ENCODE measurements at places on chromosomes 11 and 22.

- DNase-seq: no peak
Observed at GRCh38 chr11:69613594-69613993, 27.4 kb upstream of the CCND1 start.

DNA sequence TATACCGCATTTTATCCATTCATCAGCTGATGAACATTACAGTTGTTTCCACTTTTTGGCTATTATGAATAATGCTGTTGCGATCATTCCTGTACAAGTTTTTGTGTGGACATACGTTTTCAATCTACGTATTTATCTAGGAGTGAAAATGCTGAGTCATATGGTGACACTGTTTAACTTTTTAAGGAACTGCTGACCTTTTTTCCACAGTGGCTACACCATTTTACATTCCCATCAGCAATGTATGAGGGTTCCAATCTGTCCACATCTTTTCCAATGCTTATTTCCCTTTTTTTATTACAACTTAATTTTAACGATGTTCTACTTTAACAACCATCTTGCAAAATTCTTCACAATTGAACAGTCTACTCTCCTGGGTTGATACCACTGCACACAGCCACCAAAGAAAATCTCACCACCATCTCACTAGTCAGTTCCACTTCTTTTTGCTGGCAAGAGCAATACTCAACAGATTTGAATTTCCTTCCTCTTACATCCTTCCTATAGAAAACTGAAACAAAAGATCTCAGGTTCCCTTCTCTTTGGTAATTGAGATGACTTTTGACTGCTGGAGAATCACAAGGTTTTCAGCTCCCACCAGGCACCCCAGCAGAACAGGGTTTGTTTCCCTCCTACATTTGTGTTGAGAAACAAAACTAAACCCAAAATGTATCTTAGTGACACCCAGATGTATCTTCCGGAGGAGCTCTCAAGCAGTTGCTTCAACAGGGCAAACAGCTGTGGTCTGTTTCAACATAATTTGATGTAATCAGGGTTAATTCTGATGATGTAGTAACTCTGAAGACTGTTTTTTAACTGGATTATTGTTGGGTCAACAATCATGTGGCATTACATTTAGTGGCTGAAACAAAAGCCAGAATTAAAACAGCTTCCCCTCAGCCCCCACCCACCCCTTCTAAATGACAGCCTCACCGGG is 7.0 kb upstream of the GAB2 start:
- no peak for DNase-seq

GRCh38 chr22:24002851-24003250 is 2.4 kb downstream of the GSTT4 start:
- no peak for DNase-seq

DNA sequence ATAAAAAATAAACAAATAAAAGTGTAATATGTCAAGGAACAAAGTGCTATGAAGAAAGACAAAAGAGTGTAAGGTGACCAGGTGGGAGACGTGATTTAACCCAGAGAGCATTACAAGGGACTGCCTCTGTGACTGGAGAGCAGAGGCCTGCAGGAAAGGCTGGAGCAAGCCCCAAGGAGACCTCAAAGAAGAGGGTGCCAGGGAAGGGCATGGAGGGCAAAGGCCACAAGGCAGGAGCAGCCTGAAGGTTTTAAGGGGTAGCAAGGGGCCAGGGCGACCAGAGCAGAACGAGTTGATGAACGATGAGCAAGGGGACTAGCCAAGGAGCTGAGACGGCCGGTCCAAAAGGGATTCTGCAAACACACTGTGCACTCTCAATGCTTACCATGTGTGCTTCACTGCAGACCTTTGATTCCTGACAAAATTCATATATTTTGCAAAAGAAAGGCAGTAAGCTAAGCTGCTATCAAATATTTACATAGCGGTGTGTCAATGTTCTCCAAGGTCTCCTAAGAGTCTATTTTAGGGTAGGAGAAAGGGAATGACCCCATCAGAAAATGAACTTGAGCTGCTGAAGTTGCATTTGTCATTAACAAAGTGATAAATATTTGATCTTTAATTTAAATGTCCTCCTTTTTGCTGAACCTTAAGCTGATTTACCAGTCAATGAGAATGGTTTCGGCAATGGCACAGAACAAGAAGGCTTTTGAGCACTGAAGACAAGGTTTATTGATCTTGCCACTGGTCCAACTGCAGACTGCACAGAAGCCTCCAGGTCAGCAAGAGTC is 50.5 kb downstream of the SMCO4 start:
- DNase-seq: no peak

DNA sequence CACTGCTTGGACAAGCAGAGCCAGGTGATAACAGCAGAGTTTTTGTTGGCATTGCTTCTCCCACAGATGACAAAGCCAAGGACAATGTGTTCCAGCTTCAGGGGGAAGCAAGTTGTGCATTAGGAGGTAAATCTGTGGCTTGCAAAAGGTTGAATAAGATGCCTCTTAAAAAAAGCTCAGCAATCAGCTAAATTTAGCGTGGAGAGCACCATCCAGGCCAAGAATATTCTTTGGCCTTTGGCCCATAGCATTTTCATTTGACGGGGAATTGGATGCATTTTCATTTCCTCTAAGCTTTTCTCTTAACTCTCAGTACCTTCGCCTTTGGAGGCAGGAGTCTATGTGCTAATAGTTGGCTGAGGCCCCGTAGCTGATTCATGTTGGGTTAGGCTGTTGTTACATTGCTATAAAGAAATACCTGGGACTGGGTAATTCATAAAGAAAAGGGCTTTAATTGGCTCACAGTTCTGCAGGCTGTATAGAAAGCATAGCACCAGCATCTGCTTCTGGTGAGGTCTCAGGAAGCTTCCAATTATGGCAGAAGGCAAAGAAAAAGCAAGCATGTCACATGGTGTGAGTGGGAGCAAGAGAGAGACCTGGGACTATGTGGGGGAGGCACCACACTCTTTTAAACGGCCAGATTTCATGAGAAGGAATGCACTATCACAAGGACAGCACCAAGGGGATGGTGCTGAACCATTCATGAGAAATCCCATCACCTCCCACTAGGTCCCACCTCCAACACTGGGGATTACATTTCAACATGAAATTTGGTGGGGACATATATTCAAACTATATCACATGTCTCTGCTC is 350.1 kb upstream of the C11orf87 start:
- DNase-seq: no peak

- DNase-seq: no peak
Observed at GRCh38 chr11:37449146-37449545, 851.1 kb upstream of the RAG2 start.

DNA sequence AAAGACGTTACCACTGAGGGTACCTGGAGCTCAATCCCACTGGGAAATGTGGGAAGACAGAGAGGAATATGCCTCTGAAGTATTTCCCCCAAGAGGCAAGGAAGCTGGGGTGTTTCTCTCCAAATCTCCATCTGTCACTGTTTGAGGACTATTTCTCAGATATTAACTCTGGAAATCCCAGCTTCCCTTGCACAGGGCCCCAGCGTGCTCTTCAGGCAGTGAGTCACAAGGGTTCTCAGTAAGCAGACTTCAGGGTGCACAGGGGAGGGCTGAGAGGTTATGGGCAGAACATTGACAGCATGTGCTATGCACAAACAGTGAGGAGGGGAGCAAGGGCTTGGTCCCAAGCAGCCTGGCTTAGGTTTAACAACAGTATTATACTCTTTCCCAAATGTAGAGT is 60.9 kb upstream of the EED start:
- no peak for DNase-seq

DNA sequence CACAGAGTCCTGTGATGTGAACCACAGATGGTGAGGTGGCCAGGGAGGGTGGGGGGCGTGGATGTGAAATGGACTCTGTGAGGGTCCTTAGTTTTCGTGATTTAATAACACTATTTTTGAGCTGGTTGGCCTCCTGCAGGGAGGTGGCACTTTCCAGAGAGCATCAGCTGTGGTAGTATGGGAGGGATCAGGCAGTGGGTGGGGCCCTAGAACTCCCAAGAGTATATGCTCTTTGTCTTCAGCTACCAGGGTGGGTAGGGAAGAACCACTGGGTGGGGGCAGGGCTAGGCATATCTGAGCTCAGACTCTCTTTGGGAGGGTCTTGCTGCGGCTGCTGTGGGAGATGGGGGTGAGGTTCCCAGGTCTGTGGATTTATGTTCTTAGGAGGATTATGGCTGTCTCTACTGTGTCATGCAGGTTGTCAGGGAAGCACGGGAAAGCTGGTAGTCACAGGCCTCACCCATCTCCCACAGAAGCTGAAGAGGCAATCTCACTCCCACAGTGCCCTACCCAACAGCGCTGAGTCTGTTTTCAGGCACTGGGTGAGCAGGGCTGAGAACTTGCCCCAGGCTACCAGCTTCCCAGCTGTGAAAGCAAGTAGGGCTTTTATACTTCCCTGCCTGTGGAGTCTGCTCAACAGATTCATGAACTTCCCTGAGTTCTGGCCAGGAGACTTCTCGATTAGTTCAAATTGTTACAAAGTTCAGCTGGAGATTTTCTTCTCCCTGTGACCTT is 47.9 kb upstream of the SNX19 start:
- DNase-seq: no peak

DNA sequence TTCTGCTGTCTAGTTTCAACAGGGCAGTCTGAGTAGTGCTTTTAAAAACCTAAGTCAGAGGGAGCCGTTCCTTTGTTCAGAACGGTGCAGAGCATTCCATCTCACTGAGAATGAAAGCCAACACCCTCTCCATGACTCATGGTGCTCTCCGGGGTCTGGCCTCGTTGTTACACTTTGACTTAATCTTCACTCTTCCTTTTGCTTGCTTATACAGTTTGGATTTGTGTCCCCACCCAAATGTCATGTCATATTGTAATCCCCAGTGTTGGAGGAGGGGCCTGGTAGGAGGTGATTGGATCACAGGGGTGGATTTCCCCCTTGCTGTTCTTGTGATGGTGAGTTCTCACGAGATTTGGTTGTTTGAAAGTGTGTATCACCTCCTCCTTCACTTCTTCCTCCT is 292.2 kb downstream of the ST3GAL4 start:
- no peak for DNase-seq

DNA sequence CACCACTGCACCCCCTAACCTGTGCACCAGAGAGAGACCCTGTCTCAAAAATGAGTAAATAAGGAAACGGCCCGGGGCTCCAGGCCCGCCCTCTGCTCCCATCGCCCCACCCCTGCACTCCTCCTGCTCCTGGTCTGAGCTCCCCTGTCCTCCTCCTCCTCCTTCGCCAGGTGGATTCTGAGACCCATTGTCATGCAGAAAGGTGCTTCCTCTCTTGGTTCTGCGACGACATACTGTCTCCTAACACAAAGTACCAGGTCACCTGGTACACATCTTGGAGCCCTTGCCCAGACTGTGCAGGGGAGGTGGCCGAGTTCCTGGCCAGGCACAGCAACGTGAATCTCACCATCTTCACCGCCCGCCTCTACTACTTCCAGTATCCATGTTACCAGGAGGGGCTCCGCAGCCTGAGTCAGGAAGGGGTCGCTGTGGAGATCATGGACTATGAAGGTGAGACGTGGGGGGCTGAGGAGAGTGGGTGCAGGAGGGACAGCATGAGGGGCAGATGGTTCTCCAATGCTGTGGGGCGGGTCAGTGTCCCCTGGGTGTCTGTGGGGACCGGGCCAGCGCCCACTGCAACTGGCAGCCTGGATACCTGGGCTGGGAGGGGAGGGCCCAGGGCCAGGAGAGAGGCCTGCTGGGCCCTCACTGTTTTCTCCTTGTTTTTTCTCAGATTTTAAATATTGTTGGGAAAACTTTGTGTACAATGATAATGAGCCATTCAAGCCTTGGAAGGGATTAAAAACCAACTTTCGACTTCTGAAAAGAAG is 3.1 kb upstream of the APOBEC3D start:
- no peak for DNase-seq

- no peak for DNase-seq
Observed at GRCh38 chr22:19688301-19689290, 25.7 kb upstream of the SEPTIN5 start.

DNA sequence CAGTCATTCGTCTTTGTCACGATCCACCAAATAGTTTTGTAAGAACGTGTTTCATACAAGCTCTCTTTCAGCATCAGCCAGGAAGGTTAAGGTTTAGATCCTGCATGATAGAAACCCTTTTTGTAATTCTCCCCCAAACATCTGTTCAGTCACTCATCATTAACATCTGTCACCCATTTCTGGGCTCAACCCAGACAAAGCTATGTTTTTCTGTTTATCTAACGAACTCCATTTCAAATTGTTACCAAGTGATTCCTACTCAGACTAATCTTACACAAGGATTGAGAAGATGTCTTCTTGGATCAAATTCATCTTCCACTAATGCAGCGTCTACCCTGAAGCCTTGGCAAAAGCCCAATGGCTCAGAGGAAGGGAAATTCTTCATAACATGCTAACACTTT is 58.8 kb downstream of the FZD4 start:
- DNase-seq: no peak

GRCh38 chr11:63879598-63880402 is 37.2 kb downstream of the RCOR2 start:
- DNase-seq: no peak

- no peak for DNase-seq
Observed at GRCh38 chr22:20299746-20300136, 20.1 kb downstream of the DGCR6L start.

DNA sequence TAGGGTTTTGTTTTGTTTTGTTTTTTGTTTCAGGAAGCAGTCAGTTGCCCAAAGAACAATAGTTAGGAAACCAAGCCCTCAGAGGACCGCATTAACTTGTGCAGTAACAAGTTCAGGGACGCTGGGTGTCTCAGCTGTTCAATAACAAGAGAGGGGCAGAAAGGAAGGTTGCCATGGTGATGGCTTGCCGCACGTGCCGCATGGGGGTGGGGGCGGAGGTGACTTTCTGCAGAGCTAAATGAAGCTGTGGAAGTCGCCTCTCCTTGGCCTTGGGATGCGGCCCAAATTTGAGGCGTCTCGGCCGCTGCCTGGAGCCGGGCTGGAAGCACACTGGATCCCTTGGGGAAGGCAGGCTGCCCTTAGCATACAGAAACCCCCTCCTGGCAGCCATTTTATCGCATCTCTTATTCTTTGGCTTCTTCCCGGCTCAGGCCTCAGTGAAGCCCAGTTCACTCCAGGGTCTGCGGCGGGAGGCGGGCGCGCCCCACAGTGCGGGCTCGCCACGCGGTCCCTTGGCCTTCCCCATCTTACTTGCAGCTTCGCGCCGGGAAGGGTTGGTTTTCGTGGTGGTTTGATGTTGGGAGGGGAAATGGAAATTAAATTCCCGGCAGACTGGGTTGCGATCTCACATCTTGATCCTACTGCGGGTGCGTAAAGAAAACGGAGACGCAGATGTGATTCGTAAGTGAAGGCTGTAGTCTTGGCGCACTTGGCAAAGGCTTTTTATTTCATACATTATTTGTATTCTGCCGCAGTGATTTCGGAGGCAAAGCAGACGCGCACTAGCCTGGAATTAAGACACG is 94.3 kb downstream of the SLC17A6 start:
- no peak for DNase-seq

GRCh38 chr11:94574193-94574961 is 7.2 kb downstream of the PIWIL4 start:
- DNase-seq: no peak

- DNase-seq: no peak
Observed at GRCh38 chr11:1988667-1989317, 8.8 kb downstream of the H19 start.

DNA sequence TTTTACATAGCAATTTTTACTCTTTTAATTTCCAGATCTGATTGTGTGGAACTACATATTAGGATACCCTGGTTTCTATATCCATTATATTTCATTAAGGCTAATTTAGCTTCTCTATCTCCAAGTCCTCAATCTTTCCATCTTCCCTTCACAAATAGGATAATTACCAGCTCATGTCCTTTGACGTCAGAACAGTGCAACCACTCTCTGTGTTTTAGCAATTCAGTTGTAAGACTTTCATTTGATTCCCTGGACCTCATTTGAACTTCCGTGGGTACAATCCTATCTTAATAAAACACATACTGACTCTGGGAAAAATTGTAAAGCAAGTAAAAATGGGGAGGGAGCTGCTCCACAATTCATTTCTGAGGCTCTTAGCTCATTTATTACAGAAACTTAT is 52.8 kb downstream of the FAM76B start:
- DNase-seq: no peak

GRCh38 chr22:40094485-40094884 is 83.2 kb upstream of the TNRC6B start:
- DNase-seq: no peak

Measured in Panc1 (cell line).